ENCODE measurements at places on chromosomes 4 and X.

DNA sequence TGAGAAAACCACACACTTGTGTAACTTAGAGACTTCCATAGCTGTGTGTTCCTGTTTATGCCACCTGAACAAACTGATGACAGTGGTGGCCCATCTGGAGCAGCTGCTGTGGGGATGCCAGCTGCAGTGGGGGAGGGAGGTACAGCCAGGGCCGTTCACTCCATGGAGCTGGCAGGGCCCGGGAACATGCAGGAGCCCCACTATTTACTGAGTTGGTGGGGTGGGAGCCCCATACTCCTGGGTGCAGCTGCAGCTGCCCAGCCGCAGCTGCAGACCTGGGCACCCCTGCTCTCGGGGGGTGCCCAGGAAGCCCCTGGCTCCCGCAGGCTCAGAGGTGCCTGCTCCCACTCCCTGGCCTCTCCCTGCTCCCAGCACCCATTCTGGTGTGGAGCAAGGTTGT, 398.6 kb upstream of the RASGEF1B start:
- no peak for DNase-seq

- DNase-seq = no peak
These were observed 33.1 kb upstream of the CYP4V2 start for GRCh38 chr4:186158021-186158813.

GRCh38 chr4:40399578-40399977, 64.4 kb downstream of the CHRNA9 start:
- DNase-seq = no peak

DNA sequence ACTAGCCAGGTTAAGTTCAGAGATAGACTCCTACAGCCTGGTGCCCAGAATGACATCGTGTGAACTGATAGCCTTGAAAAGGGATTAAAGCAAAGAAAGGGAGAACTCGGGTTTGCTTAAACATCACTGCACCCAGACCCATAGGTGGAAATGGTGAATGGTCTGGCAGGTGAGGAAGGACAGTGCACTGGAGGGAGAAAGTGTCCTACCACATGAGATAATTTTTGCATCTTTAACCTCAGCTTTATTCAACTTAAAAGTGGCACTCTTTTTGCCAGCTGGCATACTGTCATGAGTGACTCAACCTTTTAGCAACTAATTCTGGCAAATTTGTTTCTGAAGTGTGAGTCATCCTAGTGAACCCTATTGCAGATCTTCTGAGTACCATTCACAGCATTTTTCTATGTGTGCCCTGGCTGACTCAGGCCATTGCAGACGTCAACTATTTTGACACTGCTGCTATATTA, 53.0 kb upstream of the DAPP1 start:
- no peak for DNase-seq

DNA sequence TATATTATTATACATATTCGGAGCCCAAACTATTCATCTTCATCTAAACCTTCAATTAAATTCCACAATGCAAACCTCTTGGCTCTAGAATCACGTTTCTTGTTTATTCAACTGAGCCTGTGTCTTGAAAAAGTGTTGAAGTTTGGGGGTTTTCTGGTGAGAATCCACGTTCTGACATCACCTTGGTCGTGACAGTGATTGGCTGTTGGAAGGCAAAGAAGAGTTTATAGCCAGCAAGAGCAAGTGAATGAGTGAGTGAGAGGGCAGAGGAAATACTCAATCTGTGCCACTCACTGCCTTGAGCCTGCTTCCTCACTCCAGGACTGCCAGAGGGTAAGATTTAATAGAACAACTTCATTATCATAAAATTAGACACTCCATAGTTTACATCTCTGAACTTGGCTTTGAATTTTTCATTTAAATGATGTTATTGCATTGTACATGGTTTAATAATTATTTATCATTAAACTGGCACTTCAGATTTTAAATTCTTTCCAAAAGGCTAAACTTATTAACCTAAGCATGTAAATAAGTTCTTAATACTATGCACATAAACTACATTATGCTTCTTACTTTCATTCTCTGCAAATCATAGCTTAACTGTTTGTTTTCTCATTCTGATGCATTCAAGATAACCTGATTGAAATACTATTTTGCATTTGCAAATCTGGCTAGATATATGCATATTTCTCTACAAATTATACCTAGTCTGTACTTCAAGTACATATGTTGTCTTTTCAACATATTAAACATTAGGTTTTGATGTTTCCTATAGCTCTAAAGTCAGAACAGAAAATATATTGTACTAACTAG, at the start of gene IBSP:
Gene IBSP, plus strand, starts transcription at position 254 of the 813 bp plus-strand sequence. CDS start 2,808 bp downstream, outside the sequence.
- no peak for DNase-seq

DNA sequence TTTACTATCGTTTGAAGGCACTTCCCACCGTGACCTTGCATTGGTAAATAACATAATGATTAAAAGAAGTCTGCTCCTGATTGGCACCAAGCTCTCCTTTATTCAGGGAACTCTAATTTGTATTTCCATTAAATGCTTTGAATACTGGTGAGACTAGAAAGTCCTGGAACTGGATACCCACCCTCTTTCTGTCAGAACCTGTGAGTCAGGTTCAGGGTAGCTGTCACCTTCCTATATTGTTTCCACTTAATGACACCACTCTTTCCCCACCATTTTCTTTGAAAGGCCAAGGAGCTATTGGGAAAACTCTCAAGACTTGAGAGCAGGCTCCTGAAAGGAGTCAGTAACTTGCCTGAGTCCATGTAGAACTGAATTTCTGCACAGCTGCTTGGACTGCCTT, 55.9 kb upstream of the RASSF6 start:
- DNase-seq = no peak

- DNase-seq = no peak
These were observed 99.6 kb downstream of the CFAP47 start for GRCh38 chrX:36019125-36019524.

DNA sequence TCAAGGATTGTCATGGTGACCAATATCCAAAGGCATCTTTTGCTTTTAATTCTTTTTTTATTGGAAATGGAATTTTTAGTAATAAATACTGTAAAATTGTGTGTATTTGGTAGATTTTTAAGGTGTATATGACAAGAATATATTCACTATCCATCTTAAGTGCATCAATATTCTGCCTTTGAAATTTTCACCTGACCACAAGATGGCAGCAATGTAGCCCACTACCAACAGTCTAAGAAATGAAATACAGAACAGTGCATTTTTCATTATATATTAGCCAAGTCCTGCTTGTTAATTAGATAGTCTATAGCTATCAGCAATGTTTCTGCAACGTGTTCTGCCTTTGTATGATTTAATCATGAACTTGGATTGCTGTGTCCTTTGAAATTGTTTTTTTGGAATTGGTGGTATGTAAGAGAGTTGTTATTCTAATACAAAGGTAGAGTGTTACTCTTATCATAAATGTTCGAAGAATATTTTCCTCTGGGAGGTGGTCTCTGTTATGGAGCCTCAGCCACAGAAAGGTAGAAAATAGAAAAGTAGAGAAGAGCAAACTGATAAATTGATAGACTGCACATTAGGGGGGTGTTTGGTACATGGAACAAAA, 38.2 kb downstream of the HPGDS start:
- peak; percentile 30 for DNase-seq

DNA sequence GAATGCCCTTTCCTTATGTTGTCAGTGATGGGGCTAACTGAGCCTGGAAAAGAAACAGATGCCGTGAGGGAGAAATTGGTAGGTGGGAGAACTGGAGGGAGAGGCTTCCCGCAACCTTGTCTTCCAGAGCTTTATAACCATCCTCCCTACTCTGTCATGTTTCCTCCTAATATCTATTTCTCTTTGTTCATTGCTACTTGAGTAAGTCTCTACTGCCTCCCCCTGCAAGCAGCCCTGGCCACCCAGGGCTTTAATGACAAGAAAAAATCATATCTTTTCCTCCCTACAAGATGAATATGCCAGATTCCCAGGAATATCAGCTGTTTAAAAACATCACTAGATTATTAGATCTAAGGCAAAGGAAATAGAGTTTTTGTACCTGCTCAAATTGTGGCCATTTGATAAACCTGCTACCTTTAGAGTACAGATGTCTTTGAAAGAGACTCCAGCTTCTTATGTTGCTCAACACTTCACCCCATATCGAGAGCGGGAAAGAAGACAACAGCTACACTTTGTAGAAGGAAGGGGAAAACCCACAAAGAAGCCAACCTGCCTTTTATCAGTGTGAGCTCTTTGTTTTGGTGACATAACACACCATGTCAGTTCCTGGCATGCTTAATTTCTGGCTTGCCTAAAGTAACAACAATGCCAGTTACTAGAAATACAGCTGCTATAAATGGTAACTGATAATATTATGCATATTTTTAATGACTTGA, 186.6 kb upstream of the LEF1 start:
- peak; percentile 81 for DNase-seq

- DNase-seq = no peak
These were observed 27.1 kb upstream of the SLC25A6 start for GRCh38 chrX:1418901-1419544.

DNA sequence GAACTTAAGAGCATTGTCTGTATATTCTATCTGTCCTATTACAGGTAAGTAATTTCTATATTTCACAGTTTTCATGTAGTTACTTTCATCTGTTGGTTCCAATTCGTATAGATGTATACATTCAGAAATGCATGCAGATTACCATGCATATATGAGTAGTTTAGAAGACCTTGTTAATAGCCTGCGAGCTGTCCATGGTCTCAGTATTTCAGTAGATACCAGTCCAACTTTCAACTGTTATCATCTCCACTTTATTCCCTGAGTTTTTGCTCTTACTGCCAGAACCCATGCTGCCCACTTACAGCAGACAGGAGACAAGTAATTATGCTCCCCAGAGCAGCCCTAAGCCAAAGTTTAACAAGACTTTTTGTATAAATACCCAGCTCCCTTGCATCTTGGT, 37.7 kb downstream of the VEGFC start:
- no peak for DNase-seq

GRCh38 chr4:35867057-35867456, 377.3 kb downstream of the ARAP2 start:
- no peak for DNase-seq

DNA sequence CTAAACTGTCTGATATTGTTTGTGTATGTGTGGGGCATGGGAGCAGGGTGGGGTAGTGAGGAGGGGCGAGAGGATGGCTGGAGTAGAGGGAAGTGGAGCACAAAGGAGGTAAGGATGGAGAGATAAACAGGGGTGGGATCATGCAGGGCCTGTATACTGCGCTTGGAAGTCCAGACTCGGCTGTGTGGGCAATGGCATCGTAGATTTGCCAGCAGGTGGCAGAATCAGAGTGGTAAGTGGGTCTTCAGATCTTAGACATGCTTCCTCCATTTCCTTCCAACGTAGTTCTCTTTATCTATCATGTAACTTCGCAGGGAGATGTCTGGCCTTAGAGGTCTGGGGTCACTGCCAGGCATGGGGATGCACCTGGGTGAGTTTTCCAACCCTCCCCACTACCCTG, 155.5 kb downstream of the PDGFRA start:
- DNase-seq = no peak

DNA sequence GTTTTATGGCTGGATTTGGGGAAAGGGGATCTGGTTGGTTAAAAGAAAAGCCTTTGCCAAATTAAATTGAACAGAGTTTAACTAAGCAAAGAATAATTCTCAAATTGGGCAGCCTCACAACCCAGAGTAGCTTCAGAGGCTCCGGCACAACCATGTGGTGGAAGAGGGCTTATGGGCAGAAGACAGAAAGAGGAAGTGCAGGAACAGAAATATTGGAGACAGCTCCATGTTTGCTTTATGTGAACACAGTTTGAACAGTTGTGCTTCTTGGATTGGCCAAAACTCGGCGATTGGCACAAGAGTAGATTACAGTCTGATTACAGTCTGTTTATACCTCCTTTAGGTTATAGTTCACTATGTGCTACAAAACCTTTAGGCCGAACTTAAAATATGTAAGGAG, 562.7 kb downstream of the TRIML1 start:
- no peak for DNase-seq

DNA sequence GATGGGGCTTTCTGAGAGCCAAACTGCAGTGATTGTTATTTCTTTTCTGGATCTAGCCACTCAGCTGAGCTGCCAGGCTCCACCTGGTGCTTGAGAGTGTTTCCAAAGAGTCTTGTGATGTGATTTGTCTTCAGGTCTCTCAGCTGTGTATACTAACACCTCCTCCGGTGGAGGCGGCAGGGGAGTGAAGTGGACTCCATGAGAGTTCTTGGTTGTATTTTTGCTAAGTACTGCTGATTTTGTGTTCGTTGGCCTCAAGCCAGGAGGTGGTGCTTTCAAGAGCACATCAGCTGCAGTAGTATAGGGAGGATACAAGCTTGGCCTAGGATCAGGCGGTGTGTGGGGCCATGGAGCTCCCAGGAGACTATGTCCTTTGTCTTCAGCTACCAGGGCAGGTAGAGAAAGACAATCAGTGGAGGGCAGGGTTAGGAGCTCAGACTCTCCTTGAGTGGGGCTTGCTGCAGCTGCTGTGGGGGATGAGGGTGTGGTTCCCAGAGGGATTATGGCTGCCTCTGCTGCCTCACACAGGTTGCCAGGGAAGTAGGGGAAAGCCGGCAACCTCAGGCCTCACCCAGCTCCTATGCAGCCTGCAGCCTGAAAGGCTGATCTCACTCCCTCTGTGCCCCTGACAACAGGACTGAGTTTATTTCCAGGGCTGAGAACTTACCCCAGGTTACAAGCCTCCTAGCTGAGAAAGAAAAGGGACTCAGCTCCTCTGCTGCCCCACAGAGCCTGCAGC, 62.4 kb downstream of the NPFFR2 start:
- DNase-seq = no peak

DNA sequence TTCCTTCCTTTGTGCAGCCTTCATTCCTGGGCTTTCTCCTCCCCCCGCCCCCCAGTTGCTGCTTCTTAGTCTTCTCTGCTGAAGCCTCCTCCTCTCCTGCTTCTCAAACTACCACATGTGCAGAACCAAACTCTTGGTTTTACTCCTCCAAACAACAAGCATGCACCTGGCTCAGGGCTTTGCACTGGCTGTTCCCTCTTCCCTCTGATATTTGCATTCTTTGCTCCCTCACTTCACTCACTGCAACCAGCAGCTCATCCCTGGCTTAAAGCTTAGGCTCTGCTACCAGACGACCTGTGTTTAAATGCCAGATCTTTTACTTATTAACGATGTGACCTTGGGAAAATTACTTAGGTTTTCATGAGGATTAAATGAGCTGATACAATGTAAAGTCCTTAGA, 51.4 kb downstream of the MED28 start:
- no peak for DNase-seq

- DNase-seq = no peak
These were observed 40.2 kb downstream of the HOPX start for GRCh38 chr4:56640621-56641493.

GRCh38 chr4:47499700-47500099, 14.6 kb downstream of the ATP10D start:
- DNase-seq = no peak

- no peak for DNase-seq
These were observed 56.2 kb upstream of the CHRDL1 start for GRCh38 chrX:110851780-110852179.

DNA sequence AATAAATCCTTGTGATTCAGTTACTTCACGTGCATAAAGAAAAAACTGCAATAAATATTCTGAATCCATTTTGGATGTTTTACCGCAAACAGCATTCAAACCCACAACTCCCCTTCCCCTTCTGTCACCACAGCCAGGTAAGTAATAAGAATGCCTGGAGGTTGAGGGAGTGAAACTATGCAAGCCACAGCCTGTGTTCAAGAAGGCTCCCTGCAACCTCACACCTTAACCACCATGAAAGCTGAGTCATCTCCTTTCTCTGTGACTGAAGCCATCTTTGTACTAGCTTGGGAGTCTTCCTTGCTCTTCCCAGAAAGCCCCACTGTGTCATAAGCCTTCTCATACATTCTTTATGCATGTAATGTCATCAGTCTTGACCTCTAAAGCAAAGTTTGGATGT, 297.0 kb upstream of the PUDP start:
- DNase-seq = no peak

GRCh38 chrX:1449823-1450149, 2.9 kb downstream of the ASMTL start:
- DNase-seq = no peak

- no peak for DNase-seq
These were observed 127.3 kb upstream of the AMOT start for GRCh38 chrX:112967903-112968302.
